ENCODE measurements at places on chromosomes 4 and X.

DNA sequence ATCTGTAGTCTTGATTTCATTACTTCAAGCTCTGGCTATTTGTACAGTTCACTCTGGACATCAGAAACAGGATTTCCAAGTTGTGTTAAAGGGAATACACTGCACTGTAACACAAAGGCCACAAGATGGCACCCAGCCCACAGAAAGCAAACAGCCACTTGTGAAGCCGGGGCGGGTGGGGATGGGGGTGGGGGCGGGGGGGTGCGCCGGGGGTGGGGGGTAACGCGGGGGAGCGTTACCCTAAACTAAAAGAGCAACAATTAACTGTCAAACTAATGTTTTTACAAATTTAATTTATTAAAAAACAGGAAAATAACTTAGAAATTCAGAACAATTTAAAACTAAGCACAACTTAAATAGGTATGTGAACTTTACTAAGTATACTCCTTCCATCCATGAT is 27.3 kb downstream of the PRDX4 start:
- DNase-seq, result peak; percentile 45

- DNase-seq, result peak; percentile 70
Measured at GRCh38 chr4:157992038-157992705, 180.7 kb downstream of the GASK1B start.

DNA sequence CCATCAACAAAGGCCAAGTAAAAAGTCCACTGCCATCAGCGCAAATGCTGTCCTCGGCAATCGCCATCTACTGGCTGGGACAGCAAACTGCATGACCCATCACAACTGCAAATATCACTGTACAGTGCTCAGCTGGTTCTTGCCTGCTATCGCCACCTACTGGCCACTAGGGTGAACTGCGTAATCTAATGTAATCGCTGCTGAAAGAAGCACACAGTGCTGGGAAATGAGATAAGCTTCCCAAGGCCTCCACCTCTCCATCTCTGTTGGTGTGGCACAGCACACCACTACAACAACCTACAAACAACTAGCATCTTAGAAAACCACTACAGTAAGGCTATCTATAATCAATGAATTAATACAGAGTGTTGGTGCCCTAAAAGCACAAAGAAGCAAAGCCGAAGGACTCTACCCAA is 298.3 kb downstream of the TEX13A start:
- peak; percentile 66 for DNase-seq

DNA sequence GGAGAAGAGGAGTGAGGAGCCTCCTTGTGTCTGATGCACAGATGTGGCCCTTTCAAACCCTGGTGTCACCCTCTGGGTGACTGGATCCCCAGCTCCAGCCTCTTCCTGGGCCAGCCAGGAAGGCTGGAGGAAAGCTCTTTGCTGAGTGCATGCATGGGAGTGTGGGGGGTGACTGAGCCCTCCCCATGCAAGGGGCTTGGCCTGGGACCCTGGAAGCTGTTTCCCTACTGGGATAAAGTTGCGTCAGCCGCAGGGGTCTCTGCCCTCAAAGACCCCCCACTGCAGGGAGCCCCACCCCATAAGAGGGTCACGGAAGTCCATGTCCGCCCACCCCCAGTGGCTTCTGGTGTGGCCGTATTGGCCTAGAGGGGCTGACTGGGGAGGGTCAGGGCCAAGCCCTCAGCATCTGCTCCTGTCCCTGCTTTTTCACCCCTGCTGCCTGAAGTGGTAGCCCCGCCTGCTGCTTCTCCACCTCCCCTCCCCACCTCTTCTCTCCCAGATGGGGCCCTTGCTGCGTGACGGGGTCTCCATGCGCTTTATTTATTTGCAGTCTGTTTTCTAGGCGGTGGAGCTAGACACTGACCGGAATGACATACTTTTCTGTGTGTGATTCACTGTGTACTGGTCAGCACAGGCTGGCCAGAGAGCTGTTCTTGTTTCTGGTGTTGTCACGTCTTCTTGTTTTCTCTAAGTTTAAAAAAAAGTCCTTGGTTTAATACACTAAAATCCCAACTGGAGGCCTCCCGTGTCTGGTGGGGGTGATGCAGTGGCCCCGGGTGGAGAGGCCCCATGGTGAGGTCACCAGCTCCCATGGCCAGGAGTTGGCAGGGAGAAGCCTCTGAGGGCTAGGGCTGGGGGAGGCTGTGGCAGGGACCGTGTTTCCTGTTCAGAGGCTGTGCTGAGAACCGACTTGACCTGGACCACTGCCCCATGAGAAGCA is 3.6 kb downstream of the SMIM10L2A start:
- no peak for DNase-seq
